ENCODE measurements at places on chromosomes 5 and 9. TPM values are rescaled to one million over a fixed set of nuclear protein-coding genes. Genes with fewer than 3 reads are reported as not detected.

NNT gene
- 71.8 TPM for total RNA-seq

- no peak for DNase-seq
Observed at GRCh38 chr9:86968258-86968920, 21.1 kb upstream of the GAS1 start.

MYMK gene
- total RNA-seq: not detected

F12 gene
- total RNA-seq: 5.6 TPM

- DNase-seq: no peak
Observed at GRCh38 chr9:36717276-36717675, 144.6 kb downstream of the MELK start.

SH2D3C gene
- 20.4 TPM for total RNA-seq

MED22 gene
- 45.2 TPM for total RNA-seq

GRCh38 chr5:59051951-59052350 is 469.1 kb downstream of the RAB3C start:
- no peak for DNase-seq

DNA sequence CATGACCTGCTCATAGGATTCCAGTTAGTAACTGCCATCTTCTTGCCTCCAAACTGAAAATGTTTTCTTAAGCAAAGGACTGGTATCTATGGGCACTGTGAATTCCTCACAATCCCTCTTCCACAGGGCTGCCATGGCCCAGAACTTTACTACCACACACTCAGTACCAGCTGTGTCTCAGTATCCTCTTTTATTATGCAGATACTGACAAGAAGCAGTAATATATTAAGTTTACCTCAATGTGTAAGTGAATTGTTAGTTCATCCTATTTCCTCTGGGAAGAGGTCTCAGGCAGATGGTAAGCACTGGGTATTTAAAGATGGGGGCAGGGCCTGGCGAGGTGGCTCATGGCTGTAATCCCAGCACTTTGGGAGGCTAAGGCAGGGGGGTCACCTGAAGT is 320.8 kb upstream of the RFX3 start:
- no peak for DNase-seq

- no peak for DNase-seq
Observed at GRCh38 chr5:124764992-124765611, 18.7 kb upstream of the ZNF608 start.

PRDM9 gene
- not detected for total RNA-seq

FOXD4L3 gene
- not detected for total RNA-seq

STKLD1 gene
- 0.31 TPM for total RNA-seq

PTPRD gene
- total RNA-seq: 0.16 TPM
